ENCODE measurements at places on chromosomes 16 and 17.

DNA sequence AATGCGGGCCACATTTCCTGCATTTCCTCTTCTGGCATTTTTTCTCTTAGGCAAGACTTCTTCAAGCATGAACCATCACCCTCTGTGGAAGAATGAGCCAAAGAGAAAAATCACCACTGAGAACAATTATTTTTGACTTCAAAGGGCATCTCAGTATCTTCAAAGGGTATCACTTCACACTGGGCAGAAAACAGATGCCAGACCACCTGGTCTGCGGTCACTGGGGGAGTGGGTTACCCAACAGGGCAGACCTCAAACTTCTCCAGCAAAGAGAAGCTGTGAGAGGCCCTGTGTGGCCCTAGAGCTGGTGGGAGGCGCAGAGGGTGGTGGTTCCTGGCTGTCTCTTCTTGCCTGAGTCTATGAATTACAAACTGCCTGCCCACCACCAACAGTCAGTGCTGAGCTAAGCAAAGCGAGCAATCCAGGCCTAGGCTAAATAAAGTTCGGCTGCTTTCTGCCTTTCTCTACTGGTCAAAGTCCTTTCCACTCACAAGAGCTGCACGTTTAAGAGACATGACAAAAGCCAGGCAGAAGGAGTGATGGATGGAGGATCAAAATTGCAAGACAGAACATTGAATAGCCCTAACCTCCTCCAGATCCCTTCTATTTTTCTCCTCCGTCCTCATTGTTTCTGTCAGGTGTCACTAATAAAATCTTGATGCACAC is 602.7 kb upstream of the CDH5 start:
- no peak for DNase-seq

DNA sequence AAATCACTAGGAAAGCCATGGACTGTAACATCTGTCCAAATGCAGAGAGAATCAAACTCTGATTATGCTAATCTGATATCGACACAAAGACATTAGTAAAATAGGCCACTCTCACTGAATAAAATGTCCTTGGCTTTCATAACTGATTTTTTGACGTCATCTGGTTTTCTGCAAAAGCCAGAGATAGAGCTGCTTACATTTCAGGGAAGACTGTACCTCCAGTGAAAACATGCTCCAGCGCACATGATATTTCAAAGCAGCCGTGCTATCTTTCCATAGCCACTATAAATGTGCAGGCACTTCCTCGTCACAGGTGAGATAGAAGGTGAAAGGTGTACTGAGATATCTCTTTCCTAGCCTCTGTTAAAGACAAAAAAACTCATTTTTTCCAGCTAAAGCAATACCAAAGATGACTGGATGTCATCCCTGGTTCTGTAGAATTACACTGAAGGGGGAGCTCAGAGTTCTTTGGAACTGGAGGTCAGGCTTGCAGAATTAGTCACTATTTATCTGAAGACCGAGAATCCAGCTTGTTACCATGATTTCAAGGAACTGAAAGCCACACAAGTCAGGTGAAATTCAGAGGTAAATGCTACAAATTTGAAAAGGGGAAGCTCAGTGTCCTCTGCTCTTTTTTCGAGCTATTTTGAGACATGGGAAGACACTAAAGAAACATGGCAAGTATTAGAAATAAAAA is 249.5 kb downstream of the CA10 start:
- DNase-seq, result no peak

DNA sequence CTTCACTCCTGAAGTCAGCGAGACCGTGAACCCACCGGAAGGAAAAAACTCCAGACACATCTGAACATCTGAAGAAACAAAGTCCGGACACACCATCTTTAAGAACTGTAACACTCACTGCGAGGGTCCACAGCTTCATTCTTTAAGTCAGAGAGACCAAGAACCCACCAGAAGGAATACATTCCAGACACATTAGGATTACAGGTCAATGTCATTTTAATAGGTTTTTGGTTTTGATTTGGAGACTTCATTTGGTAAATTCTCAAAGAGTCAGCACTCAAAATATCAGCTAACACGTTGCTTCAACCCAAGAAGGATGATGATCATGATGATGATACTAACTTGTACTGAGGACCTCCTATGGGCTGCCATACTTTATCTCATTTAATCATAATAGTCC is 7.6 kb upstream of the BMERB1 start:
- DNase-seq, result no peak

- DNase-seq, result no peak
Measured at GRCh38 chr17:13957636-13958035, 111.7 kb upstream of the COX10 start.

GRCh38 chr16:11051430-11051829 is 107.1 kb downstream of the CLEC16A start:
- no peak for DNase-seq

- no peak for DNase-seq
Measured at GRCh38 chr16:72840631-72841381, 207.1 kb downstream of the ZFHX3 start.

GRCh38 chr16:68249371-68249770 is 4.2 kb downstream of the PLA2G15 start:
- no peak for DNase-seq

- no peak for DNase-seq
Measured at GRCh38 chr16:963913-964312, 6.9 kb downstream of the LMF1 start.

GRCh38 chr17:82315703-82316358 is 1.6 kb downstream of the CD7 start:
- DNase-seq, result no peak

GRCh38 chr17:11182430-11182829 is 58.6 kb upstream of the SHISA6 start:
- no peak for DNase-seq

DNA sequence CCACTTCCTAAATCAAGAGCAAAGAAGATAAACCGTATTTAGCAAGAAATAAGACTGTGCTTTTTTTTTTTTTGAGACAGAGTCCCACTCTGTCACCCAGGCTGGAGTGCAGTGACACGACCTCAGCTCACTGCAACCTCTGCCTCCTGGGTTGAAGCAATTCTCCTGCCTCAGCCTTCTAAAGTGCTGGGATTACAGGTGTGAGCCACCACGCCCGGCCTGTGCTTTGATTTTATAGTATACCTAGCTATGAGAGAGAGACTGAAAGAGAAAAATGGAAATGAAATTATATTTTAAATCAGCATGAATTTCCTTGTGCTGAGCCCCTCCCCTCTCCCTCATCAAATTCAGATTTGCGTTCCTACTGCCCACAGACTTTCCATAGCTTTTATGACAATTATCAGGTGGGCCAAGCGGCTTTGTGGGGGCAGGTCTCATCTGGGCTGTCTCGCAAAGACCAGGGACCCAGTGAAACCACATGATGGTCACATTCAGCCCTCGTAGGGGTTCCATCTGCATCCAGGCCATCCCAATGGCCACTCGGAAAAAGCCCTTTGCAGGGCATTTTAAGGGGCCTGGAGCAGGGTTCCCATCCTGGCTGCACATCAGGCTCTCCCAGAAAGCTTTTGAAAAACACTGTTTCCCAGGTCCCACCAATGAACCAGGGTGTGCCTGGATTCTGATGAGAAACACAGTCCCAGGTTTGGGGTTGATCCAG is 8.5 kb downstream of the CACNG1 start:
- DNase-seq, result no peak

- no peak for DNase-seq
Measured at GRCh38 chr17:37478187-37478586, 11.5 kb upstream of the DUSP14 start.

DNA sequence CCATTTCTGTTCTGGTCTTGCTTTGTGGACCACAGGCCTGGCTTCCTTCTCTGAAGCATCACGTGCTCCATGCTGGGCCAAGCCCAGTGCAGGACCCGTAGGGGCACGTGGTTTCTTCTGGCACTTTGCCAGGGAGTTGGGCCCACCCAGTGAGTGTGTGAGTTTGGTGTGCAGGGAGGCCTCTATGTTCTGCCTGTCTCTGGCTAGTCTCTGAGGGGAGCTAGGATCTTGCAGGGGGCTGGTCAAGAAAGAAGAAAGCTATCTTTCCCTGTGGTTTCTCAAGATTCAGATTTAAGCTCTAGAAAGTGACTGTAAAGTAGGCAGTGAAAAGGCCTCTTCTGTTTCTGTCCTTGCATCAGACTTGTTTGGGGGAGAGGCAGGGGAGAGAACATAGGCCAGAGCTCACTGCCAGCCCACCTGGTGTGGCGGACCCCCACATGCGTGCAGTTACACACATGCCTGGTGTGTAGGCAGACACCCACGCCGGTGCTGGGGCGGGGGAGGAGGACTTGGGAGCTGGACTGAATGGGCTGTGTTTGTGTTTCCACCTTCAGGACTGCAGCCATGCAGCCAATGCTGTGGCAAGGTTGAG is 11.8 kb downstream of the LASP1 start:
- no peak for DNase-seq

- DNase-seq, result no peak
Measured at GRCh38 chr16:85975451-85975981, 76.6 kb downstream of the IRF8 start.

GRCh38 chr17:55605705-55606487 is 94.6 kb upstream of the SMIM36 start:
- no peak for DNase-seq

DNA sequence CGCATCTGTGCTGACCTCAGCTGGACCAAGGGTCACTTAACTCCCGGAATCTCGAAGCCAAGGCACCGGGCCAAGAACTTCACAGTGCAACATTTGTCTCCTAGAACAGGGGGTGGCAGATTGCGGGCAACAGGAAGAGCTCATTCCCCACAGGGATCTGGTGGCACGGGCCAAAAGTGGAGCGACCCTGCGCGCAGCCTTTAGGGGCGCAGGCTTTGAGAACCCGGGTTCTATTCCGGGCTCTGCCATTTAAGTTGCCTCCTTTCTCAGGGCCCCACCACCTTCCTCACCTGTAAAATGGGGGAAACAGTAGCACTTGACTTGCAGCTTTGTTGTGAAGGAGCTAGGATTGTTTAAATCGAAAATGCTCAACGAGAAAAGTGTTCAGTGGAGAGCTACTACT is 651 bp downstream of the SHMT1 start:
- DNase-seq, result no peak

DNA sequence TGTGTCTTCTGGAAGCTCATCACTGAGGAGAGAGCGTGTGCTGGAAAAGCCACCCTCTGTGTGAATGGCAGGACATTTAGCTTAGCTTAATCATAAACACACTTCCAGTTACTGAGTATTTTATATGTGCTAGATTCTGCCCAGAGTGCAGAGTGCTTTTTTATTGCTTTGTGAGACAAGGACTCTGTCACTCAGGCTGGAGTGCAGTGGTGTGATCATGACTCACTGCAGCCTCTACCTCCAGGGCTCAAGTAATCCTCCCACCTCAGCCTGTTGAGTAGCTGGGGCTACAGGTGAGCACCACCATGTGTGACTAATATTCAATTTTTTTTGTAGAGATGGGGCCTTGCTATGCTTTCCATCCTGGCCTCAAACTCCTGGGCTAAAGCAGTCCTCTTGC is 61.4 kb upstream of the IRX3 start:
- no peak for DNase-seq

DNA sequence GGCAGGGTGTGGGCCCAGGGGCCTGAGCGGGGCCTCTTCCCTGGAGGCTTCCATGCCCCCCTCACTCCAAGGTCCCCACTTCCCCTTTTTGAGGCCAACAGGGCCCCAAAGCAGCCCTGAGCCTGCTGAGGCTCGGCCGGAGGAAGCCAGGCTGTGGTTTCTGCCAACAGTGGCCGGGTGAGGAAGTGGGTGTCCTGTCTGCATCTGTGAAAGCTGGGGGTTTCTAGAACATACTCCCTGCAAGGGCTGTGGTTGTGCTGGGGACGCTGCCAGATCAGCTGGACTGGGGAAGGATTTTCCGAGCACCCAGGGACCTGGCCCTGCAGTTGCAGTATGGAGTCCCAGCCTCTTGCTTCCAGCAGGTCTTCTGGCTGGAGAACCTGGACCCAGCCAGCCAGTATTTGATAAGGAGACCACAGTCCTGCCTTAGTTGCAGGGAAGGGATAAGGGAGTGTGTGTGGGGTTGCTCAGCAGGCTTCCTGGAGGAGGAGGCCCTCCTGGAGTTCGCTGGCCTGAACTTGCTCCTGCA is 15.7 kb downstream of the ADCY7 start:
- DNase-seq, result peak; percentile 42

GRCh38 chr17:30568117-30568430 is 90.9 kb downstream of the GOSR1 start:
- no peak for DNase-seq

- DNase-seq, result no peak
Measured at GRCh38 chr16:53999841-54000240, 286.7 kb downstream of the IRX3 start.

- DNase-seq, result no peak
Measured at GRCh38 chr17:49698005-49698404, 9.8 kb downstream of the SLC35B1 start.

- peak; percentile 35 for DNase-seq
Measured at GRCh38 chr16:31458073-31458843, 1.0 kb upstream of the ARMC5 start.

DNA sequence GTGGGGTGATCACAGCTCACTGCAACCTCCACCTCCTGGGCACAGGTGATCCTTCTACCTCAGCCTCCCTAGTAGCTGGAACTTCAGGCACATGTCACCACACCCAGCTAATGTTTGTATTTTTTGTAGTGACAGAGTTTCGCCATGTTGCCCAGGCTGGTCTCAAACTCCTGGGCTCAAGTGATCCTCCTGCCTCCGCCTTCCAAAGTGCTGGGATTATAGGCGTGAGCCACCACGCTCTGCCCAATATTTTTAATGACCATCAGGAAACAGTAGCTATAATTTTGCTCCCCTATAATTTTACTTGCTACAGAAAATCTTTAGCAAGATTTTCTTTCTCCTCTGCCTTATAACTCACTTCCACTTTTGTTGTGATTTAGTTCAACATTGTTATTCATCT is 29.7 kb upstream of the APPBP2 start:
- DNase-seq, result no peak

- no peak for DNase-seq
Measured at GRCh38 chr17:59542960-59543635, 22.3 kb upstream of the DHX40 start.

GRCh38 chr17:48470388-48471034 is 40.5 kb upstream of the SKAP1 start:
- DNase-seq, result no peak

- DNase-seq, result no peak
Measured at GRCh38 chr16:11914210-11915113, 1.3 kb downstream of the GSPT1 start.

- DNase-seq, result no peak
Measured at GRCh38 chr17:82025401-82026107, 2.4 kb downstream of the LRRC45 start.

All from stimulated activated CD8-positive, alpha-beta memory T cell treated with anti-CD3 and anti-CD28 coated beads, Interleukin-4, amount 100 ng/mL, for 24 hours (primary cell).